Hematopoietic multipotent progenitor cell treated with erythropoietin and hydrocortisone succinate and interleukin-3 and kit ligand, for 15 days (in vitro differentiated cells): ENCODE measurements at places on chromosomes 13 and 19.
A peak's percentile ranks its signal among the peaks of the same experiment; 100 is the strongest.

- DNase-seq: no peak
These were observed 2.1 kb upstream of the HMG20B start for GRCh38 chr19:3570606-3571011.

DNA sequence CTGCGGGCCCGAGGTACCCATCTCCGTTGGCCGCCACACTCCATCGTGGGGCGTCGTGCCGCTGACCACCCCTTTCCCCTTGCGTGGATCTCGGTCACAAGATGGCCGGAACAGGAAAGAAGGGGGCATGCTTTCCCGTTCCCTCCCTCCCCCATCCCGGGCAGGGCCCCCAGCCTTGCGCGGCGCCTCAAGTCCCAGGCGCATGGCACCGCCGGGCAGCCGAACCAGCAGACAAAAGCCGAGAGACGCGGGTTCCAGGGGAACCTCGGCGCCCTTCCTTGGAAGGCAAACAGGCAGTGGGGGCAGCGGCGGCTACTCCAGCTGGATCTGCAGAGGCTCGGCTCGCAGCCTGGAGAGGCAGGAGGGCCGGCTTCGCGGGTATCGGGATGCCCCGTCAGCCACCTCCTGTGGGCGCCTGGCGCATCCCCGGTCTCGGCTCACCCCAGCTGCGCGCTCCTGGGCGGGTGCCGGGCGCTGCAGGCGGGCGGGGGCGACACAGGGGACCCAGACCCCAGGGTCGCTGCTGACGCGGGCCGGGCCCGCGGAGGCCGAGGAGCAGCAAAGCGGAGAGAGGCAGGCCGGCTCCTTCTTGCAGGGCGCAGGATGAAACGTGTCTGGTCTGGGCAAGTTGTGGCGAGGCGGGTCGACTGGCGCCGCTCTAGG, 439 bp downstream of the DZIP1 start:
- DNase-seq: no peak

DNA sequence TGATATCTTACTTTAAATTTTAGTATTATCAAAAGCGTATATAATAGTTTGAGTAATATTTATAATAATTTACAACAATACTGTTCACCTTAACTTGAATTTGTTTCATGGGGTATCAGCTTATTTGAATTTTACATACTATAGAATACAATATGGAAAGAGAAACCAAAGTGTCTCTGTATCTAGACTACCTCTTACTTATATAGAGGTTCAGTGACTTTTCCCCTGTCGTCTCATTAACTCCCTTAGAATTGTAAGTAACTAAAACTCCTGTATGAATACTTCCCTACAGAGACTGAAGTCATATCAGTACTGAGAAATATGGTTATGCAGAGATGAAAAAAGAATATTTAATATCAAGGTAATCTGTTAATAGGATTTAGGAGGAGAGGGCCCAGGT, 26.8 kb downstream of the COG6 start:
- DNase-seq: no peak

- DNase-seq: no peak
These were observed 44.8 kb upstream of the FLT1 start for GRCh38 chr13:28539625-28540286.

- no peak for DNase-seq
These were observed 263.6 kb upstream of the TSHZ3 start for GRCh38 chr19:31612873-31613272.

DNA sequence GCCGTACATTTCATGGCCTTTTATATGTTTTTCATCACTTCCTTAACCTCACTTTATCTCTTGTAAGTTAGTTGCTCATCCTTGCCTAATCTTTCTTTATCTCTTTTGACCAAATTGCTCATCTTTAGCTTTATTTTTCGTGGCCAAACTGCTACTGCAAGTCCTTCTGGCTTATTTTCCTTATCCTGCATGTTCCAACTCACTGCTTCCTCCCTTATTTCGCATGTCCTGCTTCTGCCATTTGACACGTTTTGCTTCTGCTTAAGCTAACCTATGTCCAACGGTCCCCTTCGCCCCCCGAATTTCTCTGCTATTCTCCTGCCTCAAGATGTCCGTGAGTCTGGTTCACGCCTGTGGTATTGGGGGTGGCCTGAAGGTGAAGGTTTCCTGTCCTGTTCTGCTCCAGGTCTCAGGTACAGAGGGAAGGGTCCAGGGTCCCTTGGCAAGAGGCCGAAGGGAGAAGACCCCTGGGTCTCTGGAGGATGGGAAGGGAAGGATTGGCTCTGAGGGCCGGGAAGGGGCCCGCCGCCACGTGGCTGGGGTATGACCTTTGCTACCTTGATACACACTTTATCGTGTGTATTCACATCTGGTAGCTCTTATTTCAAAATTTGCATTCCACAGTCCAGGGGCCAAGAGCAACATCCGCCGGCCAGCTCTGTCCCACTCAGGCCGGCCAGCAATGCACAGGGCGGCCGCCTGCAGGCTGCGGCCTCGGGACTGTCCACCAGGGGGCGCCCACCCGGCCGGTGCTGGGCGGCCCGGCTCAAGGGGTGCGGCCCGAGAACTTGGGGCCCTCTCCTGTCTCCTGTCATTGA, 2.9 kb upstream of the C19orf85 start:
- peak; percentile 78 for DNase-seq

DNA sequence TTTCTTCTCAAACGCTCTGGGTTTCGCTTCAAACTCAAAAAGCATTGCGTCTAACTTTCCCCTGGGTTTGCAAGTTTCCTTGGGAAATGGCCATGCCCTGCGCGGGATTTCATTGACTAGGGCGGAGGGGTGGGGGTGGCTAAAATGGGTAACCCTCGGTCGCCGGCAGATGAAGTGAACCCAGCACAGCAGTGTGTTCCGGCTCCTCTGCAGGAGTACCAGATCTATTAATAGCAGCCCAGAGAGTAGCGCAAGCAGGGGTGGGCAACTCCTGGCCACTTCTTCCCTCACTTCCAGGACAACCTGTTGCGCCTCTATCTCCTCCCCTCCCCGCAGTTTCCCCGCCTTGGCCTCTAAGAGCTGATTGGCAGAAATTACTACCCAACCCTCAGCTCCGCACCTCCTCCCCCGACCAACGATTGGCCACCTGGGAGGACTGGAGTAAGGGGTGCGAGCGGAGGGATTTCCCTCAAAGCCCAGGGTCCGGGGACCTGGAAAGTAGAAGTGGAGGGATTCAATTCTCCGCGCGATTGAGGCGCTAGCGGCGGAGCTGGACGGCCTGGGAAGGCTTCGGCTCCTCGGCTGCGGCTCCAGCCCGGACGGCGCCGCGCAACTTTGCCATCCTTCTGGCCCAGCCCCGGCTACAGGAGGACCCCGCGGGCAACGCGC, at the start of gene FREM2:
TSS of gene FREM2 (plus strand) at position 501 of the 669 bp plus-strand sequence. CDS start 268 bp downstream, outside the sequence.
- DNase-seq: no peak

GRCh38 chr19:52296400-52296772, 583 bp upstream of the ZNF480 start:
- no peak for DNase-seq

DNA sequence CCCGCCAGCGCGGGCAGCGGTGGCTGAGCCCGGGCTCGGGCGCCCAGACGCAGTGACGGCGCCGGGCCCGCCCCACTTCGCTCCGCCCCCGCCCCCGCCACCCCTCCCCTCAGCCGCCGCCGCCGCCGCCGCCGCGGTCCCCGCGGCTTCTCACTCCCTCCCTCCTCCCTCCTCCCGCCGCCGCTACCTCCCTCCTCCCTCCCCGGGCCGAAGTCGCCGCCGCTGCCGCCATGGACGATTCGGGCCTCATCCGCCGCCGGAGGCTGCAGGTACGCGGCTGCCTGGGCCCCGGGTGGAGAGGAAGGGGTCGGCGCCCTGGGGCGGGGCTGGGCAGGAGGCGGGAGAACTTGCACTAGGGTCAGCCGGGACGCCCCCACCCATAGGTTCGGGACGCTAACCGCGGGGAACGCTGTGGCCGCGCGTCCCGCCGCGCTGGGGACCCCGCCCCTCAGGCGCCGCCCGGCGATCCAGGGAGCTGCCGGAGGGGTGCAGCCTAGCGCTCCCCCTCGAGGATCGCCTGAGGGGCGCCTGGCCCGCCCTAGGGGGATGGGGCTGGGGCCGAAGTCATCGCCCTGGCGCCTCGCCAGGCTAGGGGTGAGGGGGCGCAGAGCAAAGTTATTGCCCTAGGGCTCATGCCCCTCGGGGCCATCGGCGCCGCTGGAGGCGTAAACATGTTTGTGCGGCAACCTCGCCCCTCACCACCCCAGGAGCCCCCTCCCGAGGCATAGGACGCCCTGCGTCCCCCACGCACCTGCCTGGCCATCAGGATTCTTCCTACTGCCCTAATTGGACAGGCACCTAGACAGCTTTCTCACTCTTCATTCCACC, 427 bp downstream of the RTBDN start:
- DNase-seq: peak; percentile 38

DNA sequence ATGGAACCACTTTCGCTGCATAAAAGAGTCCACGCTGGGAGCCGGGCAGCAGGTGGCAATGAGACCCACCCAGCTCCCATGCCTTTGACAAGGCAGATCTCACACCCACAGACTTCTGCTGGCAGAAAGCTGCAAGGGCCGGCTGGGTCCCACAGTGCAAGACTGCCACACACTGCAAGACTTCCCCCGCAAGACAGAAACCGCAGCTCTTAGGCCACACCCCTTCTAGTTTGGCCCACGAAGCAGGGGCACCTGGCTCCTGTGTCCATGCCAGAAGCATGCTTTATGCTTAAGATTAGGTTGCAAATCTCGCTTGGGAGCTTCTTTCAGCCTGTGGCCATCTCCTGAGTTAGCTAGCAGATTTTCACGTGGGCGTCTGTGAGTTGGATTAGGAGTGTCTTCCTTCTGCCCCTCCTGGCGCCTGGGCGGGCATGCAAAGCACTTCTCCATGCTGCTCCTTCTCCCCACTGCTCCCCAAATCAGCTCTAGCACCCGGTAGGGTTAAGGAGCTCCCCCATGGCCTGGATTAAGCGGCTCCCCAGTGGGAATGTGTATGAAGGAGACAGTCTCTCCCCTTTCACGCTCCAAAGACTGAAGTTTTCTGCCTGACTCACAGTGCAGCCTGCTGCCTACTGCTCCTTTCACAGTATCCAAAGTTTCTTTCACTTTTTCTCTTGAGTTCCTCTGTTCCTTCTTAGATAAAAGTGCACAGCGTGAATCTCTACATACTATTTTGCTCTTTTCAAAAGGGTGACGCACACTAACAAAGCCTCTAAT, 17.7 kb downstream of the GPC6 start:
- DNase-seq: no peak

- DNase-seq: no peak
These were observed 29.1 kb upstream of the PCDH9 start for GRCh38 chr13:67259208-67259607.

- no peak for DNase-seq
These were observed 53.3 kb downstream of the NHLRC3 start for GRCh38 chr13:39091586-39091985.

- DNase-seq: peak; percentile 57
These were observed 1.3 kb upstream of the HNRNPL start for GRCh38 chr19:38850976-38851621.

- DNase-seq: peak; percentile 33
These were observed 31.0 kb upstream of the MBNL2 start for GRCh38 chr13:97191142-97191541.

DNA sequence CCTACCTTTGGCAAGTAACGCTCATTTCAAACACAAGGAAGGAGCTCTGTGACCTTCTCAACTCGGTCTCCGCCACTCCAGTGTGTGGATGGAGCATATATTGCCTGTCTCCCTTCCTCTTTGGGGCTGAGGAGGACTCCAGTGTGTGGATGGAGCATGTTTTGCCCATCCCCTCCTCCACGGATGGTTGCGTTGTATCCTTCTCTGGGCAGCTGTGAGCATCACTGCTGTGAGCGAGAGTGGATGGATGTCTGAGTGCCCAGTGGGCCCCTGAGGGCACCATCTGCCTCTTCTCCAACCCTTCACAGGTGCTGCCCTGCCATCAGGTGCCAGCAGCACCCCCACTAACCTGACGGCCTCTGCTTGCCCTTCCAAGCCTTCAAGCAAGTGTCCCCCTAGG, 186.2 kb downstream of the TEX29 start:
- DNase-seq: no peak

DNA sequence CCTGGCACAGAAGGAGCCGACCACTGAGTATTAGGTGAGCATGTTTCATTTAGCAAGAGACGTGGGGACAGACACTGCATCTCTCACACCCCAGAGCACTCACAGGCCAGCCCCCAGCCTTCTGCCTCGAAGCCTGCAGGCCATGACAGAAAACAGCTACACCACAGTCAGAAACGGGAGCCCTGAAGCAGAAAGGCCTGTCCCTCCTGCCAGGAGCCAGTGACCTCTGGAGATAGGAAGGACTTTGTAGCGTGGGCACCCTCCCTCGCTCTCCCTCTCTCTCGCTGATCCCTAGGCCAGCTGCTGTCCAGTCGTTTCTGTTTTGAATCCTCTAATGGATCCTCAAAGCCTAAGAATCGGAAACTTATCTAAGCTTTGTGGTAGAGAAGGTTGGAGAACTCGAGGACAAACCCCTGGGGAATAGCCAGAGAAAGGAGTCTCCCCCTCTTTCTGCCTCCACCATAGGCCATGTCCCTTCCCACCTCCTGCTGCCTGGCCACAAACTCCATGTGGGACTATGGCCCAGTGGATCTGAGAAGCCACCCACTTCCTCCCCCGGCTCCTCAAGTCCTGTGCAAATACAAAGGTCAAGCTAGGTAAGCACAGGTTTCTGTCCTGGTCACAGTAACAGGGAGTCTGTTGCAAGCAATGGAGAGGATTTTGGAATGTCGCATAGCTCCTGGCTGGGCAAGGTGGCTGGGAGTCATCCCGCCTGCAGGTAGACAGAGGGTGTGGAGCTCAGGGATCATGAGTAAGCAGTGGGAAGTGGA, 95.1 kb downstream of the NUFIP1 start:
- DNase-seq: no peak

DNA sequence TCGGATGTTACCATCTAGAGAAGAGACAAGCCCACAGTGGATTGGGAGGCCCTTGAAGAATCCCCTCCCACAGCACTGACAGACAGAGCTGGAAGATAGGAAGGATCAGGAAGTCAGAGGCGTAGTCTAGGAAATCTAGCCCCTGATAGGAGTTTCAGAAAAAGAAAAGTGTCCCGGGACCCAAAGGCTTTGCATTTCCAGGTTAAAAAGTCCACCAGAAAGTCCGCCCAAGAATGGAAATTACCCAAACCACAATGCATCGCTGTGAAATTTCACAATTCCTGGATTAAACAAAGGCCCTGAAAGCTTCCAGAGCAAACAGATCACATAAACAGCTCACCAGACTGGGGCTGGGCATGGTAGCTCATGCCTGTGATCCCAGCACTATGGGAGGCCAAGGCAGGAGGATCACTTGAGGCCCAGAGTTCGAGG, 146.9 kb downstream of the KDM4B start:
- no peak for DNase-seq

DNA sequence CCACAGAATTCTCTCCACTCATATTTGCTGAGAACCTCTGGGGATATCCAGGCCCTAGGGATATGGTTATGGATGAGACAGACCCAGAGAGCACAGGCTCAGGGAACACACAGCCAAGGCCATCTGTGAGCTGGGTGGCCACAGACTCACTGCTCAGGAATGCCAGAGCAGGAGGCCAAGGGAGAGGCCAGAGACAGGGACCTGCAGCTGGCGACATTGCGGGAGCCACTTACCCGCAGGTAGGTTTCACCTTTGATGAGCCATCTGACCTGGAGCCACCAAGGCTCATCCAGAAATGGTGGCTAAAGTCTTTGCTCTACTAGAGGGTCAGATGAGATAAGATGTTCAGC, 29.4 kb downstream of the CCNE1 start:
- no peak for DNase-seq

- no peak for DNase-seq
These were observed 777.0 kb upstream of the SLITRK1 start for GRCh38 chr13:84659359-84659661.
